ENCODE measurements at places on chromosomes 6 and 20. TPM values are rescaled to one million over a fixed set of nuclear protein-coding genes. Genes with fewer than 3 reads are reported as not detected.

DNA sequence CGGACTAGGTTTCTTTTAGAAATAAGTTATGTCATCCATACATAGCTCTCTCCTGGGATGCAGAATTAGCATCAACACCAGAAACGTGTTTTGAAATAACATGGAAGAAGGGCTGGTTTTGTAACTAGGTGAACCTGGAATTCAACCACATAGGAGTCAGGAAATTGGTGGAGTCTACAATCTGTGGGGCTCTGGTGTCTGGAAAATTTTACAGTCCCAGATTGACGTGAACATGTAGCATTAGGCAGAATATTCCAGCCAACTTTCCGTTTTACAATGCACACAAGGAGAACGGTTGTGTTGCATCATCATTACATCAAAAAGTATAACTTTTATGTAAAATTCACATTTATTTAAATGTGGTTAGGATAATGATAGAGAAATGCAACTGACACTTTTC, 1.9 kb downstream of the KCNQ5 start:
- H3K4me1 ChIP-seq, result peaks cover 32% of the 10 kb centered on the region
- DNase-seq, result no peak
- H3K36me3 ChIP-seq, result no peaks in the 10 kb centered on the region

DNA sequence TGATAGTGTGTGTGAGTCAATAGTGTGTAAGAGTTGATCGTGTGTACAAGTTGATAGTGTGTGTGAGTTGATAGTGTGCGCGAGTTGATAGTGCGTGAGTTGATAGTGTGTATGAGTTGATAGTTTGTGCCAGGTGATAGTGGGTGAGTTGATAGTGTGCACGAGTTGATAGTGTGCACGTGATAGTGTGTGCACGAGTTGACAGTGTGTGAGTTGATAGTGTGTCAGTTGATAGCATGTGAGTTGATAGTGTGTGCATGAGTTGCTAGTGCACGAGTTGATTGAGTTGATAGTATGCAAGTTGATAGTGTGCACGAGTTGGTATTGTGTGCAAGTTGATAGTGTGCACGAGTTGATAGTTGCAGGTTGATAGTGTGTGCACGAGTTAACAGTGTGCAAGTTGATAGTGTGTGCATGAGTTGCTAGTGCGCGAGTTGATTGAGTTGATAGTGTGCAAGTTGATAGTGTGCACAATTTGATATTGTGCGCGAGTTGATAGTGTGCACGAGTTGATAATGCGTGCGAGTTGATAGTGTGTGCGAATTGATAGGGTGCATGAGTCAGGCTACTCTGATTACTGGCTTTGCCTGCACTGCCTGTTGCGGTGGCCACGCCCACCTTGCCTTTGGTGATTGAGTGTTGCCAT, 35.8 kb upstream of the IYD start:
- no peaks in the 10 kb centered on the region for H3K36me3 ChIP-seq
- H3K4me1 ChIP-seq, result no peaks in the 10 kb centered on the region
- H3K4me3 ChIP-seq, result no peak overlapping the region
- no peak overlapping the region for H3K27ac ChIP-seq
- no peak for DNase-seq

DNA sequence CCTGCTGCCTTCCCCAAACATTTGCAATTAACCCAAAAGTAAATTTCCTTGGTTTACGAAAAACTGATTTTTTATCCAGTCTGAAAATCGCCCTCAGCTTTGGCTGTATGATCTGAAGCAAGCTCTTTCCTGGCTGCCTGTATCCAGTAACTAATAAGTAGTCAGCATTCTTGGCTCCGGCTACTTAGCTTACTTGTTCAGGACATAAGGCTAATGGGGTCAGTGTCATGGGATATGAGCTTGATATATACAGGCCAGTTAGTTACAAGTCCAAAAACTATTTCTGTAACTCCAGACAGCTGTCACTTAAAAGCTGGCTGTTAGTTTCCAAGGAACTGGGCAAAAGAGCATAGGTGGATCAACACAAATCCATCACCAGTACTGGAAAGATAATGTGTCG, 56.2 kb downstream of the KHDC1L start:
- no peaks in the 10 kb centered on the region for H3K36me3 ChIP-seq
- H3K27ac ChIP-seq, result no peak overlapping the region
- no peak for DNase-seq
- H3K4me3 ChIP-seq, result no peak overlapping the region

- no peak overlapping the region for H3K27ac ChIP-seq
- H3K4me3 ChIP-seq, result no peak overlapping the region
- H3K27me3 ChIP-seq, result no peaks in the 10 kb centered on the region
- no peaks in the 10 kb centered on the region for H3K36me3 ChIP-seq
Observed at GRCh38 chr6:2448826-2449571, 203.6 kb upstream of the GMDS start.

GRCh38 chr6:121932076-121932991, 467.1 kb upstream of the HSF2 start:
- no peak for DNase-seq
- no peak overlapping the region for H3K4me3 ChIP-seq
- no peaks in the 10 kb centered on the region for H3K27me3 ChIP-seq
- no peaks in the 10 kb centered on the region for H3K36me3 ChIP-seq

DNA sequence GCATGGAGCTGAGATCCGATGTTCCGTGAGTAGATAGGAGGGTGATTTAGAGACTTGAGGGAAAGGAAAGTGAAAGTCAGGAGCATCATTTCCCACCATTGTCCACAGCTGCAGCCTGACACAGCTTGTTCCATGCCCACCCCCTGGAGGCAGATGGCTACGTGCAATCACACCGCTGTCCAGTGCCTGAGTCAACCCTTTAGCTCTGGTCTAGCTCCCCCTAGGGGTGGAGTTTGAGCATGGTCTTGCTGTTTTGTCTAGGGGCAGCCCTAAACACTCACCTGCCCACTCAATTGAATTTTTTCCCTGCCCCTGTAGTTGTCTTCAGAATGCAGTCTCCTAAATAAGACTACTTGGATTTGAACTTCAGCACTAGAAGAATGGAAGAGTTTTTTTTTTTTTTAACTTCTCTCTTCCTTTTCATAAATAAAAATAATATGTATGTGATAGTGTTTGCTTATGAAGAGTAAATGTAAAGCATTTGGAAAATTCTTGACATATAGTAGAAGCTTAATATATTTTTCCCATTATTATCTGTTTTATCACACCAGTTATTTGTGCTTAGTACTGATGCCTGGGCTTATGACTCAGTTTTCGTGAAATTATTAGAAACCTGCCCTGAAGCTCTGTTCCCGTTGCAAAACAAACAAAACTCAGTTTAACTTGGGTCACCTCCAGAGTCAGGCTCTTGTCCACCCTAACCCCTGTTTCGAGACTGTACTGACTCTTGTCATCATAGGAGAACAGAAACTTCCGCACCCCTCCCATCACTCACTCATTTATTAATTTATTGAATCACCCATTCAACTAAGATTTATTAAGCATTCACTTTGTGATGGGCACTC, 814.8 kb downstream of the MAFB start:
- H3K4me1 ChIP-seq, result no peaks in the 10 kb centered on the region
- H3K36me3 ChIP-seq, result no peaks in the 10 kb centered on the region
- no peaks in the 10 kb centered on the region for H3K27me3 ChIP-seq
- DNase-seq, result no peak
- H3K4me3 ChIP-seq, result no peak overlapping the region

- H3K4me3 ChIP-seq, result peak overlapping the region; percentile 42
- no peaks in the 10 kb centered on the region for H3K27me3 ChIP-seq
- peak overlapping the region; percentile 54 for H3K27ac ChIP-seq
- peak; percentile 65 for DNase-seq
- H3K4me1 ChIP-seq, result peaks cover 33% of the 10 kb centered on the region
Observed at GRCh38 chr20:63740070-63740626, 572 bp downstream of the SLC2A4RG start.

- no peak overlapping the region for H3K27ac ChIP-seq
- no peak overlapping the region for H3K4me3 ChIP-seq
- H3K4me1 ChIP-seq, result peaks cover 3% of the 10 kb centered on the region
- no peaks in the 10 kb centered on the region for H3K27me3 ChIP-seq
- no peaks in the 10 kb centered on the region for H3K36me3 ChIP-seq
Observed at GRCh38 chr6:136244061-136244616, 6.0 kb downstream of the MTFR2 start.

DNA sequence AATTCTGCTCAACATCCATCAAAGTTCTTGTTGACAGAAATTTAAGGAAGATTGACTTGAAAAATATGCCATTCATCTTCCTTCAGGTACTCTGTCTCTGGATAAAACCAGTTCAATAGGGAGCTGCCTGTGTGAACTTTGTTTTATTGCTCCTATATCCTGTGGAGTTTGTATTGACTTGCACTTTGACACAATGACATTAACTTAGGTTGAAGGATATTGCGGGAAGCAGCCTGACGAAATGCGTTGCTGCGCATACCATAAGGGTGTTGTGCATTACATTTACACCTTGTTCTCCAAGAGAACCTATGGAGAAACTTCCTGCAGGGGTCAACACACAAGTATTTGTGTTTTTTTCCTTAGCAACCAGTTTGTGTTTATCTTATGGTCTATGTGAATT, 185.4 kb upstream of the GRIK2 start:
- no peaks in the 10 kb centered on the region for H3K27me3 ChIP-seq
- H3K36me3 ChIP-seq, result no peaks in the 10 kb centered on the region
- H3K27ac ChIP-seq, result no peak overlapping the region

- H3K4me1 ChIP-seq, result no peaks in the 10 kb centered on the region
- H3K4me3 ChIP-seq, result no peak overlapping the region
- H3K27me3 ChIP-seq, result no peaks in the 10 kb centered on the region
Observed at GRCh38 chr6:118589649-118590365, 41.7 kb downstream of the PLN start.

DNA sequence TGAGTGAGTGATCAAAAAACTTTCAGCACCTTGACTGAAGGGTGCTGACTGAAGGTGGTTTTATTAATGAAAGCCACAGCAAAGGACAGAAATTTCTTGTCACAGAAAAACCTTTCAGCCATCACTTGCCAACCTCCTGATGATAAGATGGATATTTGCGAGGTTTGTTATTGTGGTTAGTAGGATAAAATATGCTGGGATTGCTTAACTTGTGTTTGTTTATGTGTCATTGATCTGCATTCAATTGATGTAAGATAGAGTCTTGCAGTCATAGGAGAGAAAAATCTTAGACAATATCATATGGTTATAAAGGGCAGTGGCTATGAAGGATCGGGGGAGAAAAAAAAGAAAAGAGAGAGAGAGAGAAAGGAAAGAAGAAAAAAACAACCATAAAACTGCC, 1.2 kb downstream of the TSBP1 start:
- H3K27ac ChIP-seq, result no peak overlapping the region
- no peak overlapping the region for H3K4me3 ChIP-seq
- H3K36me3 ChIP-seq, result no peaks in the 10 kb centered on the region
- H3K4me1 ChIP-seq, result no peaks in the 10 kb centered on the region
- peaks cover 5% of the 10 kb centered on the region for H3K27me3 ChIP-seq
- DNase-seq, result no peak

GRCh38 chr6:10542213-10542612, 21.1 kb downstream of the GCNT2 start:
- no peaks in the 10 kb centered on the region for H3K27me3 ChIP-seq
- no peak overlapping the region for H3K27ac ChIP-seq
- no peak for DNase-seq
- H3K4me3 ChIP-seq, result no peak overlapping the region
- H3K36me3 ChIP-seq, result no peaks in the 10 kb centered on the region
- H3K4me1 ChIP-seq, result no peaks in the 10 kb centered on the region

DNA sequence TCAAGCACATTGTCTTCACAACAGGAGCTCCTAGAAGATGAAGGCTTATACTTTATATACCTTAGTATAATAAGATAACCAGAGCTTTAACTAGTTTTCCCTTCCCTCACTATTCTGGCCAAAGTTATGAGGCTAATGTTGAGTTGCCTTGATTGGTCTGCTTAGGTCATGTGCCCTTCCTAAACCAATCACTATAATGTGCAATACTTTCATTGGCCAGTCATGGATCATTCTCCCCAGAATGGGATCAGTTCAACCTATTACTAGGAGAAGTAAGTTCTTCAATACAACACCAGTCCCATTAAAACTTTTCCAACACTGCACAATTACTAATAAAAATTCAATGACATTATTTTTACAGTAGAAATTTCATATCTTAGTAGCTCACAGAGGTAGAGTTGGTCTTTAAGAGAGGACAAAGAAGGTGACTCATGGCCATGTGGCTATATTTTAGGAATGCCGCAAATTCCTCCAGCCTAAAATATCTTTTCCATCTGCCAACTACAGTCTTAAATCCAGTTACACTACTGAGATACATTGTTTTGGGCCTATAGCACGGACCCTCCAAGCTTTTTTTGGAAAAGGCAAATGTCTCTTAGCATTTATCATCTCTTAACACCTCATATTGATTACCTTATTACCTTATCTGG, 12.5 kb upstream of the POU3F2 start:
- peaks cover 45% of the 10 kb centered on the region for H3K27me3 ChIP-seq
- H3K4me1 ChIP-seq, result peaks cover 19% of the 10 kb centered on the region
- no peak for DNase-seq
- H3K27ac ChIP-seq, result no peak overlapping the region
- no peaks in the 10 kb centered on the region for H3K36me3 ChIP-seq
- no peak overlapping the region for H3K4me3 ChIP-seq

- H3K27me3 ChIP-seq, result no peaks in the 10 kb centered on the region
- no peak overlapping the region for H3K27ac ChIP-seq
- DNase-seq, result no peak
- H3K4me1 ChIP-seq, result no peaks in the 10 kb centered on the region
Observed at GRCh38 chr6:126427713-126428112, 87.8 kb downstream of the CENPW start.

DNA sequence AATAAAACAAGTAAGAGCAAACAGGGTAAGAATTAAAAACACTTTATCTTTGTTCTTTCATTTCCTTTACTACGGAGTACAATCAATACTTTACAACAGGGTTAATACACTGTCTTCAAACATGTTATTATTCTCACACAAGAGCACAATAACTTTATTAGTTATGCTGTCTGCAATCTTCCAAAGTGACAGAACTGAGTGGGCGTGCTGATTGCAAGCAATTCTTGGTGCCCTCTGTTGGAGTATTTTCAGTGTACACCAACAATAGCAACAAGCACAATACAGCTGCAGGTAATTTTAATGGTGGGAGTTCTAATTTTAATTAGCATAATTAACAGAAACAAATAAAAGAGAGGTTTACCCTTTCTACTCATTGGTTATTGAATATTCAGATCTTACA, 33.9 kb upstream of the PTPRK start:
- no peak for DNase-seq
- no peak overlapping the region for H3K4me3 ChIP-seq
- H3K4me1 ChIP-seq, result no peaks in the 10 kb centered on the region
- no peak overlapping the region for H3K27ac ChIP-seq
- H3K27me3 ChIP-seq, result no peaks in the 10 kb centered on the region

Gene HTR1E
- total RNA-seq, result not detected

Gene MATN4
- total RNA-seq, result not detected

Gene SLC22A23
- total RNA-seq, result 7.9 TPM

Gene ZC2HC1B
- not detected for total RNA-seq

Gene FAM229B
- total RNA-seq, result 1.9 TPM

All from CD4-positive, alpha-beta memory T cell (primary cell).